ENCODE measurements at places on chromosomes 1 and 21. TPM values are rescaled to one million over a fixed set of nuclear protein-coding genes. Genes with fewer than 3 reads are reported as not detected.

DNA sequence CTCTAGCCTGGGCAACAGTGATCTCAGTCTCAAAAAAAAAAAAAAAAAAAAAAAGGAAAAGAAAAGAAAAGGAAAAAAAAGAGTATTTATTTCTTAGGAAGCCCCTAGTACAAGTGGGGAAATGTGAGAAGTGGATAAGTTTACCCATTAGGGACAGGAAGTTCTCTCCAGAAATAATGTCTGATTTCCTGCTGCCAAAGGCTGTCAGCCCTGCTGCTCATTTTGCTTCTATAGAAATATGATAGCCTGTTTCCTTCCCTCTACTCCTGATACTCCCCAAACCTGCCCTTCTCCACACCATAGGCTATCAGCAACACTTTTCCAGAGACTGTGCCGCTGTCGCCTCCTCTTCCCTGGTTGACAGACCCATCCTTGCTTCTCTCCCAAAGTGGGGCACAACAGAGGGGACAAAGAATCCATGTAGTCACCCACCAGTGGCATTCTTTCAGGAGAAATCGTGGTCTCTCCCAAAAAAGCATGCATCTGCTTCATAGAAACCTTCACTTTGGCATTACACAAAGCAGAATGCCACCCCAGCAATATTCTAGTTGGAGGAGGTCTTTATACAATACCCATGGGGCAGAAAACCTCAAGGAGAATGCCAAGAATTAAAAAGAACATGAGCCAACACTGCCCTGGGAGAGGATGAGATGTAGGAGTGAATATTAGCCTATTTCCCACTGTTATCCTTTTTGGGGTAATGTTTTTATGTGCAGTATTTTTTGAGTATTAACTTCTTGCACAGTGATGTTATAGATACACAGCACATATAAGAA lies 166.3 kb upstream of the NR5A2 start:
- DNase-seq = no peak

DNA sequence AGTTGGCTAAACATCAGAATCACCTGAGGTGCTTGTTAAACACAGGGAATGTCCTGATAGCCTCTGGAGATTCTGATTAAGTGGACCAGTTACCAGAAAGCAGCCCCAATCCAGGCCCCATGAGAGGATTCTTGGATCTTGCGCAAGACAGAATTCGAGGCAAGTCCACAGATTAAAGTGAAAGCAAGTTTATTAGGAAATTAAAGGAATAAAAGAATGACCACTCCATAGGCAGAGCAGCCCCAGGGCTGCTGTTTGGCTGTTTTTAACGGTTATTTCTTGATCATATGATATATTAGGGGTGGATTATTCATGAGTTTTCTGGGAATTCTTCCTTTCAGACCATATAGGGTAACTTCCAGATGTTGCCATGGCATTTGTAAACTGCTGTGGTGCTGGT lies 176.2 kb downstream of the ROR1 start:
- no peak for DNase-seq

GRCh38 chr1:108617008-108617723 lies 43.7 kb downstream of the HENMT1 start:
- DNase-seq = no peak

DNA sequence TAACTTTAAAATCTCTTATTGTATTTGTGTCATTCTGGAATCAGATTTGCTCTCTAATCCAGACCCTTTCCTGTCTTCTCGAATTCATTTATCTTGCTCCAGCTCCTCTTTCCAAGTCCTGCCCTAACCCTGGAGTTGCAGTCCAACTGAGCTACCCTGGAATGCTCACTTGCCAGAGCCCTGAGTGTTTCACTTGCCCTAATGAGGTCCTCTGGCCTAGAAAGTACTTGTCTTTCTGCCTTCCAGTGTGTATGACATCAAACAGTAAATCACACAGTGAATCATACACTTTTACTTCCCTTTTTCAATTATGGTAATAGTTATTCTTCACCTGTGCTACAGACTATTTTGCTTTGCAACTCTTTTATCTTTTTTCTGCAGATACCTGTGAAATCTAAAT lies 96.9 kb downstream of the NEK7 start:
- DNase-seq = no peak

GRCh38 chr1:15156807-15157380 lies 3.3 kb downstream of the TMEM51 start:
- no peak for DNase-seq

DNA sequence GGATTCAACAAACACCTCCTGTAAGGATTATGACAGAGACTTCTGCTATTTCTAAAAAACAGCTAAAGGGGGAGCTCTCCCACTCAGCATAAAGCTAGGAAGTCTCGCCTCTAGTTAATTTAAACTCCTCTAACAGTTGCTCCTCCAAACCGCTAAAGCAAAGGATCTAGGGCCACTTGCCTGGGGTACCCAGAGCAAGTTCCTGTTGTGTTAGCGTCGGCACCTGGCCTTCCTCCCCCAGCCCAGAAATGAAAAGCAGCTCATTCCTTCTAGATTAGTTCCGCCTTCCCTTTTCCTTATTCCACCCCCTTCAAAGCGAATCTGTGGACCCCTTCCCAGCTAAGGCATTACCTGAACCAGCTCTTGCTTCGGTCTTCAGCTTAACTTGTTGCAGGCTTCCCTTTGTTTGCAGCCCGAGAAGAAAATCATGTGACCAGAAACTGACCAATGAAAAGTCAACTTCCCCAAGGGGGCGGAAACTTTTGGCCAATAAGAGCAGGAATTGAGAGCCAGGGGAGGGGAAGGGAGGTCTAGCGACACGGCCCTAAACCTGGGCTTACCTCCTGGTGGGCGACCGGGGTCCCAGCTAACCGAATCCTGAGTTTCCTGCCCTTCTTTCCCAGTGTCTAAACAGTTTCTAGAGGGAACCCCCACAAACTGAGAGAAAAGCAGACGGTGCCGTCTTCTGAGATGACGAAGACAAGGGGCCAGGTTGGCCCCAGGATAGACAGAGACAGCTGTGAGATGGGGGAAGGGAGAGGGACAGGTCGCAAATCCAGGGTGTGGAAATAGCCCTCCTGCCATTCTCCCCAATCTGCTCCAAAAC lies at the start of gene PBXIP1:
TSS of gene PBXIP1 (minus strand) at position 382 of the 826 bp plus-strand sequence. CDS start 2,378 bp downstream, outside the sequence.
- peak; percentile 94 for DNase-seq

DNA sequence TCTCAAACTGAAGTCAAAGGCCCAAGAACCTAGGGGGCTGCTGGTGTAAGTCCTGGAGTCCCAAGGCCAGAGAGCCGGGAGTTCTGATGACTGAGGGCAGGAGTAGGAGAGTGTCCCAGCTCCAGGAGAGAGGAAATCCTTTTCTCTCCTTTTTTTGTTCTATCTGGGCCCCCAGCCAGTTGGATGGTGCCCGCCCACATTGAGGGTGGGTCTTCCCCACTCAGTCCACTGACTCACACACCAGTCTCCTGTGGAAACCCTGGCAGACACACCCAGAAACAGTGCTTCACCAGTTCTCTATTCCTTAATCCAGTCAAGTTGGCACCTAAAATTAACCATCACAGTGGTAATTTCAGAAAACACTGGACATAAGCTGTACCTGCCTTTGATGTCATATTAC lies 12.7 kb upstream of the WDR26 start:
- no peak for DNase-seq

DNA sequence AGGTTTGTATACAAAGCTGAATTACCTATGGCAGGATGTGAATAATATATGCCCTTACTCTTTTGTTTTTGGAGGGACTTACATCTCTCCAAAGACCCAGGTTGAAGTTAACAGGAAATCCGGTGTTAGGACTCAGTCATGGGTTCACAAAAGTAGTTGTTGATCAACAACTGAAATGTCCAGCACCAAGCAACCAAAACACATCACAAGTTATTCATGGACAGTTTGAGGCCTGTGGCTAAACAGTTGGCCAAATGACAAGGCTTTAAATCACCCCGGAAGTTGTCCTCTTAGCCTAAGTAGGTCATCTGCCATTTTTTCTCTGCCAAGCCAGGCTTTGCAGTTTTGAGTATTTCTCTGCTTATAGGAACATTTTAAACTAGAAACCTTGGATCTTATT lies 89.9 kb downstream of the CD247 start:
- no peak for DNase-seq

- DNase-seq = no peak
Measured at GRCh38 chr21:31566611-31567010, 92.9 kb upstream of the SOD1 start.

DNA sequence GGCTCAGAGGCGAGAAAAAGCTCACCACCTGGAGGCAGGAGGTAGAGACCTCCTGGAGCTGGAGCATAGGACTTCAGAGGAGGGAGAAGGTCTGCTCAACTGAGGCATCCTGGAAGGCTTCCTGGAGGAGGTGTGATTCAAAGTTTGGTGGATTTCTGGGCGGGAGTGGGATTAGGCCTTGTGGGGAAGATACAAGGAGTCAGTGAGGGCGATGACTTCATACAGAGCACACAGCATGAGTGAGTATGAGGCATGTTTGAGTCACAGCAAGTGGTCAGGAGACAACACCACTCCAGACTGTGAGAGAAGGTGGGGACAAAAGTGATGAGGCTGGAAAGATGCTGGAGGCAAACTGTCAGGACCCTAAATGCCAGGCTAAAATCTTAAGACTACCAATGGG lies 77.6 kb downstream of the MATN1 start:
- no peak for DNase-seq

- no peak for DNase-seq
Measured at GRCh38 chr1:168362991-168363390, 82.3 kb downstream of the TBX19 start.

GRCh38 chr21:38847556-38847955 lies 41.8 kb downstream of the ETS2 start:
- no peak for DNase-seq

The KRTAP21-2 gene
- polyA plus RNA-seq = not detected

The ESPN gene
- 0.53 TPM for polyA plus RNA-seq

The S100B gene
- polyA plus RNA-seq = 12.4 TPM

The LCE1D gene
- polyA plus RNA-seq = not detected

The MATN1 gene
- polyA plus RNA-seq = 0.24 TPM

Data from urinary bladder (tissue), 4 donors.